T-helper 17 cell (primary cell): ENCODE measurements at places on chromosomes 6 and 20.

- DNase-seq = no peak
Measured at GRCh38 chr6:65468307-65468706, 238.7 kb downstream of the EYS start.

GRCh38 chr20:32206760-32207625, 550 bp downstream of the PLAGL2 start:
- DNase-seq = no peak

DNA sequence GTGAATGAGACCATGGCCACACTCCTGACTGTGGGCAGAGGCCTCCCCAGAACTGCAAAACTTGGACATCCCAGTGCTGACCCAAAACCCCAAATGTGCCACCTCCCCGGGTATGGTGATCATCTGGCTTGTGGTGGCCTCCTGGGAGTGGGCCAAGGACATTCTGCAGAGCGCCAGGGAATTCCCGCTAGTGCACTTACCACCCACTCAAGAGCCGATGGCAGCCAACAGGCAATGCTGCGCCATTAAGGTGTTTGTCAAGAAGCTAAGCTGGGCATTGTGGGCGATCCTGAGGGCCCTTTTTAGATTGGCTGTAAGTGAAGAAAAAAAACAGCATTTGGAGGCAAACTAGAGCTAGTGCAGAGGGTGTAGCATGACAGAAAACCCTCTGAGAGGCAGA, 9.4 kb downstream of the MMP24 start:
- no peak for DNase-seq

DNA sequence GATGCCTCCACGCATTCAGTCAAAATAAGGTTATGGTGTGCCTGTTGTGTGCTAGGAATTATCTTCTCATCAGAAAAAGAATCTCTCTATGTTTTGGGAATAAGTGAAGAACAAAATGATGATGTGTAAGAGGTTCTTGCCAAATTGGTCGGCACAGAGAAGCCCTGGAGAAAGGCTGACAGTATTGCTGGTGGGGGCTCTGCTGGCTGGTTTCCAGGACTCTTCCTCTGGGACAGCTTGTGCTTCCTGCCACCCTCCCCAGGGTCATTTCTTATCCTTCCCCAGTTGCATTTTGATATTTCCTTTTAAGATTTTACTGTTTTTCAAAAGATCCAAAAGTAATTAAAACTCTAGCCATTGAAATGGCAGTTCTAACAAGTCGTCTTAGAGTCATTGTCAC, 22.1 kb downstream of the CST4 start:
- no peak for DNase-seq

GRCh38 chr6:105981002-105981887, 104.9 kb upstream of the PRDM1 start:
- peak; percentile 52 for DNase-seq

DNA sequence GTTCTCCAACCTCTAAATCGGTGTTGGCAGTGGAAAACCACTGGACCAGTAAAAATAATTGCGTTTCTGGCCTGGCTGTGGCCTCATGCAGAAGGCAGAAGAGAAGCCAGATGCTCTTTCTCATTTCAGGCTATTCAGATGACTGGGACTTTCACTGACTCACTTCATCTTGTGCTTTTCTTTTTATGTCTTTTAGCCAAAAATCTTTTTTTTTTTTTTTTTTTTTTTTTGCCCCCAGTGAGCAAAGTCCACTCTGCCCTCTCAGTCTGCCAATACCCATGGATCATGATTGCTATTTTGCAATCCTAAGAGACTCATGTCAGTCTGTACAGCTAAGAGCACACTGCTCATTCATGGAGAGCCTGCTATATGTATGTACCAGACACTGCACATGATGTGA, 962.5 kb downstream of the KIF16B start:
- no peak for DNase-seq
